Hair follicular keratinocyte (primary cell): ENCODE measurements at places on chromosomes 3 and 15. TPM values are rescaled to one million over a fixed set of nuclear protein-coding genes. Genes with fewer than 3 reads are reported as not detected.

Gene CSTA
- 486 and 754 TPM in 2 replicates for total RNA-seq

Gene ROPN1B
- not detected in 2 replicates for total RNA-seq

Gene FHIT
- total RNA-seq, result 1.8 and 2.0 TPM in 2 replicates

Gene ANKRD28
- 19.3 and 24.3 TPM in 2 replicates for total RNA-seq

Gene THRB
- total RNA-seq, result 0.84 and 3.0 TPM in 2 replicates

Gene IL17RE
- 10.8 and 19.7 TPM in 2 replicates for total RNA-seq

Gene HTR3D
- total RNA-seq, result not detected in 2 replicates

Gene PLSCR5
- total RNA-seq, result not detected in 2 replicates

Gene GOLGA6L4
- 0.23 and 1.6 TPM in 2 replicates for total RNA-seq

Gene LYSMD2
- total RNA-seq, result 9.1 TPM in 2 replicates

Gene ITIH1
- total RNA-seq, result not detected in 2 replicates

Gene SPATA12
- not detected in 2 replicates for total RNA-seq

Gene P4HTM
- 2.2 and 3.5 TPM in 2 replicates for total RNA-seq

Gene GOLGA8B
- total RNA-seq, result 8.8 and 11.6 TPM in 2 replicates

Gene SENP7
- 4.1 and 4.9 TPM in 2 replicates for total RNA-seq

Gene CPNE9
- total RNA-seq, result not detected in 2 replicates

Gene SCN11A
- total RNA-seq, result not detected in 2 replicates

Gene CYP1A1
- 1.0 and 1.9 TPM in 2 replicates for total RNA-seq

Gene C3orf49
- total RNA-seq, result not detected in 2 replicates

Gene DUOX1
- total RNA-seq, result 14.2 and 22.7 TPM in 2 replicates

Gene CPEB1
- 0.04 TPM in 1 of 2 replicates, not detected in the other for total RNA-seq

Gene P3H2
- total RNA-seq, result 56.6 and 76.2 TPM in 2 replicates

Gene SPINK8
- not detected in 2 replicates for total RNA-seq

Gene GOLGA8J
- total RNA-seq, result not detected in 2 replicates

Gene COX17
- 24.6 and 29.6 TPM in 2 replicates for total RNA-seq

Gene NR2E3
- not detected in 2 replicates for total RNA-seq

Gene IL17RB
- total RNA-seq, result not detected in 2 replicates

Gene CORO2B
- 1.0 and 4.1 TPM in 2 replicates for total RNA-seq

Gene CASR
- not detected in 2 replicates for total RNA-seq

Gene DPPA2
- not detected in 2 replicates for total RNA-seq
